HCEC 1CT (cell line): ENCODE measurements at places on chromosomes 11 and 22.

GRCh38 chr22:23698094-23698493 lies 7.3 kb downstream of the RGL4 start:
- DNase-seq: no peak

- DNase-seq: no peak
Observed at GRCh38 chr11:86243396-86243795, 1.2 kb upstream of the EED start.

GRCh38 chr11:78840200-78840599 lies 265.5 kb upstream of the NARS2 start:
- DNase-seq: no peak

DNA sequence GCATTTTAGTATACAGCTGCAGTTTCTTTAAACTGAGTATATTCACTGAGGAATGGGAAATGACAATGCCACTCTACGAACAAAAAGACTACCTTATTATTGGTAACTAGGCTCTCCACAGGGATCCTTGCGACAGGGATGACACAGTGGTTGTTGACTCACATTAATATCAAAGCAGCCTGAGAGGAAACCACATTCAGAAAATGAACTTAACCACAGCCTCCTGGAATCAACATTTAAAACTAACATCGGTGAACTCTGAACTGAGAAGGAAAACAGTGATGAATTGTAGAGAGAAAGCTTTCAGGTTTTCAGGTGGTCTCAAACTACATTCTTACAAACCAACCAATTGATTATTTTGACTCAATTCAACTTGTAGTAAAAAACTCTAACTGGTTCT lies 90.3 kb upstream of the MTMR2 start:
- peak; percentile 48 for DNase-seq

GRCh38 chr22:48302657-48303368 lies 1524.9 kb downstream of the BRD1 start:
- no peak for DNase-seq

DNA sequence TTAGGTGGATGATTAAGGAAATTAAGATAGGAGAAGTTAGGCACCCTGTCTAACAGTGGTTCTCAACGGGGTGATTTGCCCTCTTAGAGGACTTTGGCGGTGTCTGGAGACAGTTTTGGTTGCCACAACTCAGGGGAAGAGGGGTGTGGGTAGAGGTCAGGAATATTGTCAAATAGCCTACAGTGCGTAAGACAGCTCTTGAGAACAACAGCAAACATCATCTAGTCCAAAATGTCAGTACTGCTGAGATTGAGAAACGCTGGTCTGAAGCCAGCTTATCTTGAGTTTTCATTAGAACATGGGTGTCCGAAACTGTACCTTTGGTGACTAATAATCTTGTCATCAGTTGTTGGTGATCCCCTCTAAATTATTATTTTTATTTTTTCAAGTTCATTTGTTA lies 38.4 kb downstream of the CECR2 start:
- no peak for DNase-seq

- no peak for DNase-seq
Observed at GRCh38 chr11:99068832-99069231, 48.1 kb downstream of the CNTN5 start.

DNA sequence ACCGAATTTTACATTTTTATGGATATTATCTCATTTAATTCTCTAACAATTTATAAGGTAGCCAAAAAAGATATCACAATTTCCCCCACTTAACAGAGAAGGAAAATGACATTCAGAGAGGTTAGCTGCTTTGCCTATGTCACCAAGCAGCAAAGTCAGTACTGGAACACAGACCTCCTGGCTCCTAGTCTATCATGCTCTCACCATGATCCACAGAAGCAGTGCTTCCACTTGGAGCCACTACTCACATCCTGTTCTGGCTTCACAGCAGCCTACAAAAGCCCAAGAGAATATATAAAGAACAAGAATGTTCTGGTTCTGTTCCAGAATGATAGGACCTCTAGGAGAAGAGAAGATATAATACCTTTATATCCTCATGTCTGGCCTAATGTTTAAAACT lies 59.5 kb upstream of the SCUBE2 start:
- DNase-seq: peak; percentile 16

- DNase-seq: no peak
Observed at GRCh38 chr11:105763594-105763993, 153.7 kb downstream of the GRIA4 start.

- DNase-seq: peak; percentile 38
Observed at GRCh38 chr11:17208257-17208999, 642 bp upstream of the PIK3C2A start.

- DNase-seq: no peak
Observed at GRCh38 chr22:38417252-38418060, 37.5 kb downstream of the KCNJ4 start.

DNA sequence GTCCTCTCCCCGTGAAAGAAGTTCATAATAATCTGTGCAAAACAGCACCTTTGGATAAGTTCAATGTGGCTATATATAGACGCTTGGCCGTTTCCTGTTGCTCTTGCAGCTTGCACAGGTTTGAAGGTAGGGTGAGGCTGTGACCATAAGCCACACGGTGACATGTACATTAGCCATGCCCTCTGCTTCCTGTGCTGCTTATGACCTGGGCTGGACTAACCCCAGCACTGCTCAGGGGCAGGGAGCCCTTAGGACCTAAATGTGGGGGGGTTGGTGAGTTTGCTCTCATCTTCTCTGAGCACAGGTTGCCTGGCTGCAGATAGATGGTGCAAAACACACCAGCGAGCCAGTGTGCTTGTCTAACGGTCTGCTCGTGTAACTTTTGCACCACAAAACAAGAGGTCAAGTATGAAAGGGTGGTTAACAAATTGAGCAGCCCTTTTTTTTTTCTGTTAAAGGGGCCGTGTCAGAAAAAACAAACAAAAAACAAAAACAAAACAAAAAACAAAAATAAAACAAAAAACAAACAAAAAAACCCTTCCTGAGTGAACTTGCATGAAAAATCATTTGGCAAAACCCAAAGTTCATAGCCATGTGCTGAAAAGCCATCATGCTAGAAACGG lies 37.3 kb downstream of the FLI1 start:
- no peak for DNase-seq
